ENCODE measurements at places on chromosomes 1 and 21. TPM values are rescaled to one million over a fixed set of nuclear protein-coding genes. Genes with fewer than 3 reads are reported as not detected.

SLC25A34 gene
- total RNA-seq, result 1.0 TPM

KLHDC7A gene
- not detected for total RNA-seq

EPHA8 gene
- not detected for total RNA-seq

CD244 gene
- 15.5 TPM for total RNA-seq

TNFRSF4 gene
- 3.3 TPM for total RNA-seq

P3R3URF gene
- total RNA-seq, result not detected

RGS13 gene
- 0.52 TPM for total RNA-seq

Data from mononuclear cell (primary cell).